ENCODE measurements at places on chromosomes 1 and 21.

DNA sequence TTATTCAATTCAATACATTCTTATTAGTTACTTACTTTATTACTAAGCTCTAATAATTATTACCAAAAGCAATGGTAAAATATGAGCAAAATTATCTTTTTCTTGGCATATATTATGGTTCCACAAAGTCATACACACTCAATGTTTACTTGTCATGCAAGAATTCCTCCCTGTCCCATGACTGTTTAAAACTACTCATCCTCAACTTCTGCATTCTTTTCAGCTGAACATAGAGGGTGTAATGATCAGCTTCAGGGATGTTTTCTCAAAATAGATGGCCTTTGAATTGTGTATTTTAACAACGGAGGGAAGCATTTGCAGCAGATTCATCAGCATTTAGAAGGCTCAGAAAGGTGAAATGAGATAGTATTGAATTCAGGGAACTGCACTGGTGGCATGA, 499.0 kb downstream of the RWDD3 start:
- DNase-seq, result no peak

DNA sequence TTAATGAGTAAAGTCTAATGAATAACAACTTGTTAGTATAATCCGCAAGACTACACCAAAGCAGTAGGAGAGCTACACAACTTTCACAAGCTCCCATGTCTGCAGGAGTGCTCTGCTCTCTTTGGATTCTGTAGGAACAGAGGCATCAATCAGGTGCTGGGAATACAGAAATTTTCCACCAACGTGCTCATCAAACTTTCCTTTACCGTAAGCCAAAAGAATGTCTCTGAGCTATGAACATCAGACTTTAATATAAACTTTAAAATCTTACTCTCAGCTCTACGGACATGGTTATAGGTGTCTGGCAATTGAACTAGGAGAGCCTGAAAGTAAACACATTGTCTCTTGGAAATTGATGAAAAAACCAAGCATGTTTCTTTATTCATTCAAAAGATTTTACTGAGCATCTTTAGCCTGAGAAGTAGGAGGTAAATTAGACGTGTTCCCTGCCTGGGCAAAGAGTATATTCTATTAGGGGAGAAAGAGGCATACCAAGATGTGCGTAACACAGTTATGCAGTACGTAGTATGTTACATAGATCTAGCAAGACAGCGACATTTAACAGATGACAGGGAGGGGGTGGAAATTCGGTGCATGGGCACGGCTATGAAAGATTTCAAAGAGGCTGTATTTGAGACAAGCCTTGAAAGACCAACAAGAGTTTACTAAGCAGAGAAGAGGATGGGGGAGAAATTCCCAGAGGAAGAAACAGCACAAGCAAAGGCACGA, 85.2 kb downstream of the TM2D1 start:
- DNase-seq, result no peak

GRCh38 chr1:156095906-156096508, 13.7 kb upstream of the MEX3A start:
- DNase-seq, result no peak

DNA sequence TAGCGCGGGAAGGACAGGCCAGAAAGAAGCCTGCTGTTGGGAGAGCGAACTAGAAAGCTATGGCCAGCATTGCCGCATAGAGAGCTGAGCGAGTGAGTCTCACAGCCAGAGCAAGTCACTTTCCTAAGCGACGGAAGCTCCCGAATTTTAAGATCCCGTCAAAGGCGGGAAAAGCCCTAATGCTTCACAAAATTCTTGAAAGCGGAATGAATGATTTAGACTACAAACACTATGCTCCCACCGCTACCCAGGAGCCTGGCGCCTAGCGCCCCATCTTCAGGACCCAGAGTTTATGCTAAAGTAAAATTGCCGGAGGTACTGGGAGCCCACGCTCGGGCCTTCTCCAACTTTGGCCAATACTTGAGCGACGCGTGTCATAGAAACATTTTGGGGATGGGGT, 409.9 kb upstream of the ESRRG start:
- DNase-seq, result no peak

GRCh38 chr21:31052489-31053142, 14.3 kb upstream of the KRTAP19-8 start:
- DNase-seq, result no peak

DNA sequence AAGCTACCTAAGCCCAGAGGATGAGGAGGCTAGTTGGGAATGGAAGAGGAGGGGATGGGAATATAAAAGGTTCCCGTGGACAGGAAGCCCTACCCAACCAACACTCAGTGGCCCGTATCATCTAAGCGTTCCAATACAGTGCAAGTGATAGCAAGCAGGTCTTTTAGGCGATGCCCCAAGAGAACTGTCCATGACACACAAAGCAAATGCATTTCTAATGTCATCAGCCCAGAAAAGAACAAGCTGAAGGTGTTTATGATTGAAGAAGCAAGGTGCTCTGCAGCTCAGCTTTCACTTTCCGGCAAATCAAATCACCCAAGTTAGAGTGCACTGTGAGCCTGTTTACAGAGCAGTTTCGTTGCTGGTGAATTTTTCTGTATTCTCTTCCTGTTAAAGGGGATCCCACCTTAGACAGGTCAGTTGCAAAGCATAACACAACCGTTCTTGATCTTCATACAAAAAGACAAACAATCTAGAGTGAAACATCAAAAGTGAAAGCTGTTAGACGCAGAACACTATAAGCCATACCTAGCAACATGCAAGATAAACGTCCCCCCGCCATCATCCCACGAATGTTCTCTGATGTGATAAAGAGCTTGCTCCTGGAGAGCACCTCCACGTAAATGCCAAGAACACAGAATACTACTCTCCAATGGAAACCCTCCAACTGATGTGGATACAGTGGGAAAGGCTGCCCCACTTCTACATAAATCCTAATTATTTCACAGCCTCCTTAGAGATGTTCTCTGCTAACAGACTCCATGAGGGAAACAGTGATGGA, 54.0 kb downstream of the PGBD5 start:
- no peak for DNase-seq

DNA sequence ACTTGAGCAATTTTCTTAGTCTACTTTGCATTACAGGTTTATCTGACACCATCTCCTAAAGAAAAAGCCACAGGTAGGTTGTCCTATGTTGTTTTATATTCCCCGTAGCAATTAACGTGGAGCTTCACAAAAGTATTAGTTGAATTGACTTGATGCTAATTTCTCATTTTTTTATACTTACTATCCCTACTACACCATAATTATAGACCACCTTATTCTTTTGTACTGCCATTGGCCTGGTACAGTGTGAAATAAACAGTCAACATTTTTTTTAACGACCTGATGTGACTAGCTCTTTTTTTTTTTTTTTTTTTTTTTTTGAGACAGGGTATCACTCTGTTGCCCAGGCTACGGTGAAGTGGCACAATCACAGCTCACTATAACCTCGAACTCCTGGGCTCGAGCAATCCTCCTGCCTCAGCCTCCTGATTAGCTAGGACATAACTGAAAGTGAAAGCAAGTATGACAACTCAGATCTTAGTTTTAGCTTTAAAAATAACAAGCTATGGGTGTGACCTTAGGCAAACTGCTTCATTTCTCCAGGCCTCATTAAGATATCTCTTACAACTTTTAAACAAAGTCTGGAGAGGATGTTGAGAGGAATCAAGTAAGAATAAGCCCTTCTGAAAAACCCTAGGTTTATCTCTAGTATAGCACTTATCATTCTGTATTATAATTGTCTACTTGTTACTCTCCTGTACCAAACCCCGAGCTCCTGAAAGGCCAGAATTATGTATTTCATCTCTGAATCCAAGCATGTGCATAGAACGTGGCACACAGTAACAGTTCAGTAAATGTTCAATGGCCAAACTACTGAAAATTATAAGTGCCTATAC, 49.5 kb downstream of the LUZP1 start:
- no peak for DNase-seq

- DNase-seq, result no peak
These were observed 156.3 kb upstream of the C1orf174 start for GRCh38 chr1:4056422-4056821.

GRCh38 chr1:46128344-46128743, 4.1 kb downstream of the PIK3R3 start:
- DNase-seq, result no peak

- no peak for DNase-seq
These were observed 11.7 kb downstream of the PEAR1 start for GRCh38 chr1:156905176-156905575.

DNA sequence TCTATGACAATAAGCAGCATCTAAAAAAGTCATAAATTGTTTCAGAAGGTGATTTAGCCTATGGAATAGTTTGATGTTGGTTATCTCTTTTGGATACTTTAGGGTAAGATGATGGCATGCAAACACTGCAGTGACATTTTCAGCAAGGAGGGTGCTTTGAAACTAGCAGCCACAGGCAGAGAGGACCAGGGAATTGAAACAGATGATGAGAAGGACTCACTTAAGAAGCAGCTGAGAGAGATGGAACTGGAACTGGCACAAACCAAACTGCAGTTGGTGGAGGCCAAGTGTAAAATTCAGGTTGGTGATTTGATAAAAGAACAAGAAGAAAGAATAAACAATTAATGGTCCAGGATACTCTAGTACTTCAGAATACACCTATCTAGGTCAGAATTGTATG, 11.2 kb upstream of the CACYBP start:
- no peak for DNase-seq

DNA sequence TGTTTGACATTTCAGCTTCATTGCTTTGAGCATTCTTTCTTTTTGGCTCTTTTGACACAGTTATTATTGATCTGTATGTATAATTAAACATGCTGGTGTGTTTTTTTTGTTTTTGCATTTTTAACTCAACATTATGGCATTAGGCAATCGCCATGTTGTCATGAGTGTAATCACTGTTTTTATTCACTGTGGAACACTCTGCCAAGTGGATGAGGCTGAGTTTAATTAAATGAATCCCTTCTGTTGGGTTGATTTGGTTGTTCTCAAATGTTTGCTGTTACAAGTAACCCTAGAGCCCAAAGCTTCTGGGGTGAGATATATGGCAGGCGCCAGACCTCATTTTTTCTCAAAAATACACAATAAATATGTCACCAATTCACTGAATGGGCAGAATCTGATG, 428.1 kb downstream of the MATN1 start:
- no peak for DNase-seq

GRCh38 chr1:98783821-98784220, 122.3 kb downstream of the SNX7 start:
- DNase-seq, result no peak
